NB4 (cell line): ENCODE measurements at places on chromosomes 2 and 18.

DNA sequence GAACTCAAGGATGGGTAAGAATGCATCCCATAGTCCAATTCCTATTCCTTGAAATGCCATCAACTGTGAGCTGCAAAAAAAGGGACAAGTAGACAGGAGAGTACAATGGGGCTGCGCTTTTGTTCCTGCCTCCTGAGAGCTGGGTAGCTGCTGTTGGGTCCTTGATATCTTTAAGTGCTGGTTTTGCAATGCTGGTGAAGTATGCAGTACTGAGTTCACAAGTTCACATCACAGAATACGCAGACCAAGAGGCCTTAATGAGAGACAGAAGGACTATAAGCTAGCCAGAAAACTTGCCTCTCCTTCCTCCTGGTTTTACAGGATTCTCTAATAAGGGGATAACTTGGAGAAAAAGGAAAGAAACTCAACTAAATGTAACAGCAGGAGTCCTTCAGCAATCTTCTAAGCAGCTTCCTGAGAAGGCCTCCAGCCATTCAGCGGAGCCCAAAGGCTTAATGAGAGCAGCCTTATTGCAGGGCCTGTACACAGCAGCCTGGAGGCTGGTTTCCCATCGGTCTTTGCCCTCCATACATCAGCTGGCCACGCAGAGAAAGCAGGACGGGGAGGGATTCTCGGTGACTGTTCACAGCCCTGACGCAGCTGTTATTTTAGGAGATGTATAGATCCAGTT is 293.1 kb downstream of the CDCA7 start:
- no peak for DNase-seq

- no peak for DNase-seq
Observed at GRCh38 chr2:86224645-86225355, 25.5 kb downstream of the MRPL35 start.

DNA sequence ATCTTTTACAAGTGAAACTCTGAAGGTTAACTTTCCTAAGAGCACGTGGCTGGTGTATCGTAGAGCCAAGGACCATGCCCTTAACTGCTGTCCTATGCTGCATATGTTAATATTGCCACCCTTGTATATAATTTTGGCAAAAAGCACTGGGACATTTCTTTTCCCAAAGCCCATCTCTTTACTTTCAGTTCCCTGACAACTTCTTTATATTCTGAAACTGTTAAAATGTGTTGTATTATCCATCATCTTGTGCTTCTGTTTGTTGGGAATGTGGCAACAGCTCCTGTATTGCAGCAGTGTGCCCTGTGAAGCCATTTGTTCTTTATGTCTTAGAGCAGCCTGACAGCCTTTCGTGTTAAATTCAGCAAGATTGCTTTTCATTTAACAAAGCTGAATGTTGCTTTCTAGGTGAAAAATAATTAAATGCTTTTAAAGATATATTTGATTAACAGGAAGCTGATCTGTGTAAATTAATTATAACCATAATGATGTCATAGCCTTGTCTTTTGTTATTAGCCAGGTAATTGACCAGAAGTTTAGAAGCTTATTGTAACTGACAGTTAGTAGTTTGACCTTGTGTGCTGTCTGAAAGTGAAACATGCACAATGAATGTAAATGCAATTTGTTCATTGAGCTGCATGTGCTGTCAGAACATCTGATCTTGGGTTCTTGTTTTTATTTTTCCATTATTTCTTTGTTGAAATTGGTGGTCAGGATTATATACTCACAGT is 9.7 kb downstream of the RHBDD1 start:
- DNase-seq = no peak

DNA sequence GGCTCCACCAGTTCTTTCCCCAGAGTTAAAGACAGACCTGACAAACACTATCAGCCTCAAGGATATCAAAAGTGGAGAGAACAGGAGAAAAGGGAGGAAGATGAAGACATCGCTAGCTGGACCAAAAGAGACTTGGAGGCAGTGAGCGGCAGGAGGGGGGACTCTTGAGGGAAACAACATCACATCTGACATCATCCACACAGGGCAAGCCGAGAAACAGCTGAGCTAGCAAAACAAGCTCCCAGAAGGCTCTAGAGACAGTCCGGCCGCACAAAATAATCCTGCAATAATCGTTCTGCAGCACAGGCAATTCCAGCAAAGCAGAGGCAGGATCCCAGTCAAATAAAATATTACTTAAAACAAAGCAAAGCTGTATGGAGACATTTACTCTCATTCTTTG is 239.8 kb downstream of the EN1 start:
- DNase-seq = no peak
